ENCODE measurements at places on chromosomes 12 and 14. TPM values are rescaled to one million over a fixed set of nuclear protein-coding genes. Genes with fewer than 3 reads are reported as not detected.

DNA sequence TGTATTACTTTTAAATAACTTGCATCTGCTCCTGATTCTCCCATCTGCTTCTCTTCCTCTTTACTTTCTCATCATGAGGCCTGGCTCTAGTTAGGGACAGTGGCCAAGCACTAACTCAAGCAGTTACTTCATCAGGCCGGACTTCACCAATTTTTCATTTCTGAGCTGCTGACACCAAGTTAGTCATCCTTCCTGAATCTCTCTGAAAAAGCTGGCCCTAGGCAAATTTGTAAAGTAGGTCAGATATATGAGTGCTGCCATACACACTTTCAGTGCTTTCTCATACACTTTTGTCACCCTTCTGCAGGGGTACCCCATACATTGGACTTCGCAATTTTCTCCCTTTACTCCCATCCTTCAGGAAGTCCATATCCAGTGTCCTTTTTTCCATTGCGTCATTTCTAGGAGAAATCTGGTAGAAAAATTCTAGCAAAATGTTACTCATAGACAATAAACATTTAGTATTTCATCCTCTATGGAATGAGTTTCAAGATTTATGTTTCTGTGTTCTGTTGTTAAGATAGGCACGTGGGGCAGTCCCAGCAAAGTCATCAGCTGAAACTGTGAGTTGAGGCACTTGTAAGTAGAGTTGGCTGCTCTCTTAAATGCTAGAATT, 276.8 kb upstream of the TMPO start:
- no peak for DNase-seq
- H3K27me3 ChIP-seq: peaks cover 3% of the 10 kb centered on the region
- no peak overlapping the region for H3K4me3 ChIP-seq
- H3K4me1 ChIP-seq: no peaks in the 10 kb centered on the region
- H3K27ac ChIP-seq: no peak overlapping the region

DNA sequence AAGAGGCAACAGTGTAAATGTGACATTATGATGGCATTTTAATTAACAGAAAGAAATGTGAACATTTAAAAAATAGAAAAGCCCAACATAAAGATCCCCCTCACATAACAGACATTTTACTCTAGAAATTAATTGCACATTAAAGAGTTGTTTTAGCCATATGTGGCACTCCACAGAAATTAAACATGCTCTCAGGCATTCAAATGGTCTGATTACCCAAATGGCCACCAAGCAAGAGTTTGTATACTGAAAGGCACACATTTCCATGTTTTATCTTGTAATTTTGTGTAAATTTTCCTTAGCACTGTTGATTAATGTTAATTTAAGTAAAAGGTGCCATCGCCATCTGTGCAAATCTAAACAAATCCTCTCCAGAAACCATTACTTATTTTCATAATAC, 43.5 kb downstream of the GTF2A1 start:
- H3K27ac ChIP-seq: no peak overlapping the region
- no peaks in the 10 kb centered on the region for H3K27me3 ChIP-seq
- H3K4me1 ChIP-seq: no peaks in the 10 kb centered on the region
- no peak for DNase-seq
- no peak overlapping the region for H3K4me3 ChIP-seq

GRCh38 chr14:54515670-54516069, 6.0 kb downstream of the CGRRF1 start:
- no peak overlapping the region for H3K27ac ChIP-seq
- DNase-seq: no peak
- peaks cover 5% of the 10 kb centered on the region for H3K4me1 ChIP-seq
- H3K4me3 ChIP-seq: no peak overlapping the region
- H3K36me3 ChIP-seq: no peaks in the 10 kb centered on the region
- no peaks in the 10 kb centered on the region for H3K27me3 ChIP-seq

The KNTC1 gene
- 25.9 TPM for total RNA-seq

DNA sequence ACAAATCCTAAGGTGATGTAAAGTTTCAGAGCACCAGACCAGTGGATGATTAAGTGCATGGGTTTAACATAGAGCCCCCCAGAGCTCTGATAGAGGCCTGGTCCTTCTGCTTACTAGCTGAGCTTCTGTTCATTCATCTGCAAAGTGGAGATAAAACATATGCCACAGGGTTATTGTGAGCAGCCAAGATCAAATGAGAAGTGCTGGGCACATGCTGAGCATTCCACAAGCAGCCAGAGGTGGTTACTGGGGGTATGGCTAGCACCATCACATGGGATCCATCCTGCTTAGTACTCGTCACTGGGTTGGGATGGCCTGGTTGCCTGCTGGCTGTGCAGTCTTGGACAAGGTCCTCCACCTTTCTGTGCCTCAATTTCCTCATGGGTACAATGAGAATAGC, 18.0 kb upstream of the SMUG1 start:
- no peaks in the 10 kb centered on the region for H3K36me3 ChIP-seq
- DNase-seq: no peak

DNA sequence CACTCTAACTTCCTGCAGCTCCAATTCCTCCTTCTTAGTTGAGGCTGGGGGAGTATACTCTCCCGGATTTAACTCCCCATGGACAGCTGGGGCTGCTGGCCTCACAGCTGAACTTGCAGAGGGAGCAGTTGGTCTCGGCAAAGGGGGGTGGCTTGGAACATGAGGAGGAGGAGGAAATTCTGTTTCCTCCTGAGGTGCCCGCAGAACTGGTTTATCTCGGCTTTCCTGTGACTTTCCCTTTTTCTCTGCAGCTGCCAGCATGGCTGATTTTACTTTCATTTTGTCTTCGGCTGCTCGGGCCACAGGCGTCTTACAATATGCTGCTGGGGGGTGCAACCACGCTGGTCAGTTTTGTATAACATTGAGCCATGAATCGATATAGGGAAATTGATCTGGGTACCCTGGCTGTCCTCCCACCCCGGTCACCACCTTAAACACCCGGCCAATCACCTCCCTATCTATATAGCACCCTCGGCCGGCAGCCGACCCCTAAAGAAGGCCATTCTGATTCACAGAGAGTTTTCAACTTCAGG, 1317.6 kb downstream of the TMEM121 start:
- no peak for DNase-seq
- H3K36me3 ChIP-seq: no peaks in the 10 kb centered on the region
- H3K4me3 ChIP-seq: no peak overlapping the region
- no peaks in the 10 kb centered on the region for H3K4me1 ChIP-seq

- H3K27me3 ChIP-seq: peaks cover 24% of the 10 kb centered on the region
- H3K27ac ChIP-seq: no peak overlapping the region
- no peaks in the 10 kb centered on the region for H3K36me3 ChIP-seq
These were observed 35.6 kb downstream of the KRT76 start for GRCh38 chr12:52741375-52742195.

The A2ML1 gene
- total RNA-seq: 1.1 TPM

DNA sequence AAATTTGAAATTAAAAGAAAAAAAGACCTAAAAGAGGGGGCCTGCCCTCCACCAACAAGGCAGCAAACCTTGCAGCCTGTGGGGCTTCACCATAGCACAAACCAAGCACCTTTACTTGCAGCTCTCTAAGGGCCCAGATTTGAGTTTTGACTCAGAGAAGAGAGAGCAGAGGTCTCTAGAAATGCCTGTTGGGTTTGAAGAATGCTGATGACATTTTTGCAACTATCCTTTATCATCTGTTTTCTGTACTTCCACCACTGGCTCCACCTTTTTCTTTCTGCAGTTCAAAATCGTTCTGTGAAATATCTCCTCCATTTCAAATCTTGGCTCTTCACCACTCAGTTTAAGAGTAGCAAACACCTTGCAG, 83.8 kb upstream of the HMGA2 start:
- H3K4me1 ChIP-seq: no peaks in the 10 kb centered on the region
- no peak for DNase-seq
- H3K4me3 ChIP-seq: no peak overlapping the region

GRCh38 chr12:113244047-113244460, 22.8 kb downstream of the TPCN1 start:
- H3K4me3 ChIP-seq: no peak overlapping the region
- H3K27me3 ChIP-seq: no peaks in the 10 kb centered on the region
- peaks cover 72% of the 10 kb centered on the region for H3K4me1 ChIP-seq

The C1QL4 gene
- total RNA-seq: not detected

DNA sequence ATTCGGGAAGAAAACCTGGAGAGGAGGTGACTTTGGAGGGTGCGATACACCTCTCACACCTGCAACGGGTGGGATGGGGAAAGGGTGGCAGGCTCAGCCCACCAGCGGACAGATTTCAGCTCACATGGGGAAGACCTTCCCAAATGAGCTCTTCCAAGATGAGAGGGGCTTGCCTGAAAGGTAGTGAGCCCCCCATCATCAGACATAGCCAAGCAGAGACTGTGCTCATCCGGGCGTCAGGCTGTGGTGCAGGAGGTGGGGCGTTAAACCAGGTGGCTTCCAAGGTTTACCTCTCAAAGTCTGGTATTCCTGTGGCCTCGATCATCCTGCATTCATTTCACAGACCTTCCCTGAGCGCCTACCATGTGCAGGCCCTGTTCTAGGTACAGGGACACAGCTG, 105.4 kb upstream of the FKBP4 start:
- H3K27me3 ChIP-seq: no peaks in the 10 kb centered on the region
- H3K4me1 ChIP-seq: peaks cover 4% of the 10 kb centered on the region
- no peak for DNase-seq
- no peak overlapping the region for H3K27ac ChIP-seq
- H3K36me3 ChIP-seq: no peaks in the 10 kb centered on the region

DNA sequence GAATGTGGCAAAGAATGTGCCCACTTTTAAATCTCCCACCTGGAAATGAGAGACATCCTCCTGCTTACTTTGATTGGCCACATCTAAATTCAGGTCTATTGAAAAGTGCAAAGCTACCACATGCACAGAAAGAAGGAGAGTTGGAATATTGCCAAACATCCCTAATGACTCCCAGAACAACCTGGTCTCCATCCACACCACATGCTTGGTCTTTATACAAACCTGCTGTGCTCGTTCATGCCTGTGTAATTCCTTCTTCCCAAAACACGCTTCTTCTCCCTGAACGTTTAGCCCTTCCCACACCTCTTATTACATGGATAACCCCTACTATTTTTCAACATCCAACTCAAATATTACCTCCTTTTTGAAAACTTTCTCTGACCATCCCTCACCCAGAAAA, 66.2 kb upstream of the BCL2L14 start:
- no peak for DNase-seq
- no peaks in the 10 kb centered on the region for H3K36me3 ChIP-seq
- H3K27ac ChIP-seq: no peak overlapping the region
- H3K4me3 ChIP-seq: no peak overlapping the region
- H3K27me3 ChIP-seq: no peaks in the 10 kb centered on the region

The NFATC4 gene
- 37.8 TPM for total RNA-seq

DNA sequence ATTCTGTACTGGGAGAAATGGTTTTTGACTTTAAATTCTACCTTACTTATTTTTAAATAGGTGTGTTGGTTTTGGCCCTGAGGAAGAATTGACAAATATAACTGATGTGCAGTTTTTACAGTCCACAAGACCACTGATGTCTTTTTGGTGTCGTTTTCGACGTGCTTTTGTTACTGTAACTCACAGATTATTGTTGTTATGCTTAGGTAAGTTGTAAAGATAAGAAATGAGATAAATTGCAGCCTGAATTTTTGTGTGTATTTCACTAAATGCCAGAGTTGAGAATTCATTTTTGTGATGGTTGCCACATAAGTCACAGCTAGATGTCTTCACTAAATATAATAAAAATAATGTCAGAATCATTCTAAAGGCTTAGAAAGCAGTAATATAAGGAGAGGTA, 39.9 kb upstream of the MSRB3 start:
- no peaks in the 10 kb centered on the region for H3K4me1 ChIP-seq
- no peak overlapping the region for H3K27ac ChIP-seq
- no peaks in the 10 kb centered on the region for H3K27me3 ChIP-seq
- no peaks in the 10 kb centered on the region for H3K36me3 ChIP-seq
- DNase-seq: no peak
- no peak overlapping the region for H3K4me3 ChIP-seq

The OAS1 gene
- total RNA-seq: 25.0 TPM

The KRT71 gene
- not detected for total RNA-seq

DNA sequence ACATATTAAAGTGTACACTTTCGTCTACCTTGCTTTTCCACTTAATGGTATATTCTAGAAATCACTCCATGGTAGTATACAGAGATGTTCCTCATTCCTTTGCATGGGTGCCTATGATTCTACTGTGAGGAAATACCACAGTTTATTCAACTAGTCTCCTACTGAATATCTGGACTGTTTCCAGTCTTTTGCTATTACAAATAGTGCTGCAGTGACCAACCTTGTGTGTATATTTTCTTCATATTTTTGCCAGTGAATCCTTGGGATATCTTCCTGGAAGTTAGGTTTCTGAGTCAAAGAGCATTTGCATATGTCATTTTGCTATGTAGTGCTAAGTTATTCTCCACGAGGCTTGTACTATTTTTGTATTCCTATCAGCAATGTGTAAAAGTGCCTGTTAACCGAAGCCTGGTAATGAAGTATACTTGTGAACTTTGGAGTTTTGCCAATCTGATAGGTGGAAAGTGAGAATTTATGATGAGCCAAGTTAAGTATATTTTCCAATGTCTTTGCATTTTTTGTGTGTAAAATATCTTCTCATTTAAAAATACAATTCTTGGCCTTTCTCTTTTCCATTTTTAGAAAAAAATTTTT, 31.3 kb upstream of the TMEM263 start:
- no peak for DNase-seq
- no peaks in the 10 kb centered on the region for H3K36me3 ChIP-seq
- H3K4me1 ChIP-seq: no peaks in the 10 kb centered on the region
- H3K4me3 ChIP-seq: no peak overlapping the region

GRCh38 chr14:105023144-105023543, 2.3 kb upstream of the CDCA4 start:
- no peaks in the 10 kb centered on the region for H3K27me3 ChIP-seq
- no peak overlapping the region for H3K27ac ChIP-seq
- no peak for DNase-seq
- peaks cover 12% of the 10 kb centered on the region for H3K4me1 ChIP-seq

Measured in hepatocyte (in vitro differentiated cells).